ENCODE measurements at places on chromosomes 5 and 9.

DNA sequence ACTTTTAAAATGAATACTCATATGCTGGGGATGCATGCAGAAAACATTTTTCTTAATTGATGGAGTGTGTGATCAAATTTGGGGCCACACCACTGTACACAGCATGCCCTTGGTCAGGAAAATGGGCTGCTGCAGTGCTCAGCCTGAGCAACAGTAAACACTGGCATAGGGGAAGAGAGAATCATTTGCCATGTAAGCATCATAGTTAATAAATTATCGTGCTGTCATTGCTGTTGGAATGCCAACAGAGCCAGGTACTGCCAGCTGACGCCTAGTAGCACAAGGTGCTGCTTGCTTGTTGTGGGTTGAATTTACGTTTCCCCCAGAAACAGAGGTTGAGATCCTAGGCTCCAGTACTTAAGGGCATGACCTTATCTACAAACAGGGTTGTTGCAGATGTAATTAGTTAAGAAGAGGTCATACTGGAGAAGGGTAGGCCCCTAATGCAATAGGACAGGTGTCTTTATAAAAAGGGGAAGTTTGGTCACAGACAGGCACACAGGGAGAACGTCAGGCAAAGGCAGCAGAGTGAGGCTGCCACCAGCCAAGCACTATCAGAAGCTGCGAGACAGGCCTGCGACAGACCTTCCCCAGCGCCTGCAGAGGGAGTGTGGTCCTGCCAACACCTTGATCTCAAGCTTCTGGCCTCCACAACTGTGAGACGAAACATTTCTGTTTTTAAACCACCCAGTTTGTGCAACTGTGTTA lies 25.3 kb downstream of the DAP start:
- peak; percentile 47 for DNase-seq

- no peak for DNase-seq
These were observed 645.2 kb upstream of the RGMB start for GRCh38 chr5:98128271-98128670.

DNA sequence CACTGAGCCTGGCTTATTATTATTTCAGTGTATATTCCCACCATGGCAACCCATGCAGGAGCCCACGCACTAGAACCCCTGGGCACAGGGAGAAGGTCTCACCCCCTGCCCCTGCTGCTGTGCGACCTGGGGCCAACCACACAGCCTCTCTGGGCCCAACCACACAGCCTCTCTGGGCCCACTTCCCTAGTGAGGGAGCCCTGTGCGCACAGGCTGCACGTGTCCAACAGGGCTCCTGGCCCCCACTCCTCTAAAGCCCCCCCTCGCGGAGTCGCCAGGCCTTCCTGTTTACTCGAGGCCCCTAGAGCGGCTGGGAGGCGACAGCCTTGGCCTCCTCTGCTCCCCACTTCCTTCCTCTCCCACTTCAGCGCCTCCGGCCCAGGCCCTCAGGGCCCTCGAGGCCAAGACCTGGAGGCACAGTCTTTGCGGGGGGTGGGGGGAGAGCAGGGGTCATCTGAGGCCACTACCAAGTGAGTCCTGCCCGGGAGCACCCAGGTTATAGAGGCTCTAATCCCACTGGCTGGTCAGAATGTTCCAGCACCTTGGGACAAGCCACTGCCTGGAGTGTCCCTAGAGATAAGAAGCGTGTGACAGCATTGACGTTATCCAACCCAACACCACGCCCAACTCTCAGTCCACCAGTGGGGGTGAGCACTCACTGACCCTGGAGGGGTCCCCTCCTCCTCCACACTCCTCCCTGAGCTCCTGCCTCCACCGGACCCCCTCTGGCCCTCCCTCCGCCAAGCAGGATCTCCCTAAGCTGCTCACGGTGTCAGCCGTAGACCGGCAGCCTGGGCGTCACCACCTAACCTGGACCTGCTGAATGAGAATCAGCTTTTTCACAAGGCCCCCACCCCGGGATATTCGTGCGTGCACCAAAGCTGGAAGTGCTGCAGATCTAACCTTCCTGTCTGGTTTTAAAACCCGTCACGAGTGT lies 7.9 kb upstream of the ENG start:
- DNase-seq = no peak

GRCh38 chr5:2701592-2701991 lies 49.9 kb downstream of the IRX2 start:
- no peak for DNase-seq

DNA sequence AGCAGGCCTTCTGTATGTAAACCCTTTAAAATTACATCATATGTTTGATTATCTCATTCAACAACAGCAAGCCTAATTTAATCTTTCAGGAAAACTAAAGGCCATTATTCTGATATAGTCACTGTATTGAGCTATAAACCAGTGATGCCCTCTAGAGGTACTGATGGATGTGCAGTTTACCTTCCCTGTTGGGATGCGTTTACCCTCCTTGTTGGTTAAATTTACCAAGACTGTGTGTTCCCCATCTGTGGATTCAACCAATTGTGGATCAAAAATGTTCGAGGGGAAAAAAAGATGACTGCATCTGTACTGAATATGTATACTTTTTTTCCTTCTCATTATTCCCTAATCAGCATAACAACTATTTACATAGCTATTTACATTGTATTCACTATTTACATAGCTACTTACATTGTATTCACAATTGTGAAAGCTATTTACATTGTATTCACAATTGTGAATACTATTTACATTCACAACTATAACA lies 3.7 kb upstream of the BAAT start:
- no peak for DNase-seq

GRCh38 chr5:133122711-133123110 lies 70.9 kb downstream of the HSPA4 start:
- DNase-seq = no peak

GRCh38 chr9:22206833-22207232 lies 197.7 kb upstream of the CDKN2B start:
- no peak for DNase-seq

DNA sequence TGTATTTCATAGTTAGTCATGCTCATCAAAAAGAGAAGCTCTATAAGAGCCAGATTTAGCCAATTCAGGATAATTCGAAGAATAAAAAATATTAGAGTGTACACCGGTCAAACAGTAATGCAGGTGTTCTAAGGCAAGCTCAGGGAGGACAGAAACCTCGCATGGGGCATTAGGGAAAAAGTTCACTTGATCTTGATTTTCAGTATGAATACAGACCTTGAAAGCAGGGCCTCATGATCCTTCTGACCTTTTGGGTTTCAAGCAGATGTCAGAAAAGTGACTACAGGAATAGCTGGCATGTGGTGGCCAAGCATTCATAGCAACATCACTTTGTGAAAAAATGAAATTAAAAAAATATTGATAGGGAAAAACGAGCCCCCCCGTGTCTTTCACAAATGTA lies 394.9 kb downstream of the KIF4B start:
- DNase-seq = no peak

GRCh38 chr5:147321569-147321968 lies 86.7 kb downstream of the STK32A start:
- DNase-seq = no peak

Data from NCI-H446 treated with DMSO at 0.1 percent for 48 hours (cell line).